Inflammatory macrophage treated with lipopolysaccharide for 1 hour (primary cell): ENCODE measurements at places on chromosomes 6 and 20.

DNA sequence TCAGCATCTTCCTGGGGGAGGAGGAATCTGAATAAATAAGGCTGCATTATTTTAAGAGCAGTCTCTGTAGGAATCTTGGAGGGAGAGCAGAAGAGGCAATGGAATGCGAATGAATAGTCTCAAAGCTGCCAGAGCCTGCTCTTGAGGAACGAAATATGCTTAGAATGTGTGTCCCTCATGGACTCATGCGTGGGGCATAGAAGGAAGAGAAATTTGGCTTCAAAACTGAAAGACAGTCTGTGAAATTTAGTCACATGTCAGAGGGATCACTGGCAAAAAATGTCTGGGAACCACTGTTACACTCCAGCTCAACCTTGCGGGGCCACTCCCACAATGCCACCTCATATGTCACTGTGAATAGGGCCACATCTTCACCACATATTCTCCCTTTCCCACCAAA lies 95.5 kb downstream of the GJA10 start:
- DNase-seq = no peak

DNA sequence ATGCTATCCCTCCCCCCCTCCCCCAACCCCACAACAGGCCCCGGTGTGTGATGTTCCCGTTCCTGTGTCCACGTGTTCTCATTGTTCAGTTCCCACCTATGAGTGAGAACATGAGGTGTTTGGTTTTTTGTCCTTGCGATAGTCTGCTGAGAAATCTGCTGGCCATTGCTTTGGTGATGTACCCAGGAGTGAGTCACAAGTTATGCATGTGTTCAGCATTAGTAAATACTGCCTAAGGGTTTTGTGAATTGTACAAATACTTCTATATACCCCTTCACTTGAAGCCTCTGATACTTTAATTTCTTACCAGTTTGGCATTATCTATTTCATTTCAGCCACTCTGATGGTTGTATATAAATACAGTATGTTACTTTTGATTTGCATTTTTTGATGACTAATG lies 711.3 kb upstream of the GJE1 start:
- DNase-seq = no peak

DNA sequence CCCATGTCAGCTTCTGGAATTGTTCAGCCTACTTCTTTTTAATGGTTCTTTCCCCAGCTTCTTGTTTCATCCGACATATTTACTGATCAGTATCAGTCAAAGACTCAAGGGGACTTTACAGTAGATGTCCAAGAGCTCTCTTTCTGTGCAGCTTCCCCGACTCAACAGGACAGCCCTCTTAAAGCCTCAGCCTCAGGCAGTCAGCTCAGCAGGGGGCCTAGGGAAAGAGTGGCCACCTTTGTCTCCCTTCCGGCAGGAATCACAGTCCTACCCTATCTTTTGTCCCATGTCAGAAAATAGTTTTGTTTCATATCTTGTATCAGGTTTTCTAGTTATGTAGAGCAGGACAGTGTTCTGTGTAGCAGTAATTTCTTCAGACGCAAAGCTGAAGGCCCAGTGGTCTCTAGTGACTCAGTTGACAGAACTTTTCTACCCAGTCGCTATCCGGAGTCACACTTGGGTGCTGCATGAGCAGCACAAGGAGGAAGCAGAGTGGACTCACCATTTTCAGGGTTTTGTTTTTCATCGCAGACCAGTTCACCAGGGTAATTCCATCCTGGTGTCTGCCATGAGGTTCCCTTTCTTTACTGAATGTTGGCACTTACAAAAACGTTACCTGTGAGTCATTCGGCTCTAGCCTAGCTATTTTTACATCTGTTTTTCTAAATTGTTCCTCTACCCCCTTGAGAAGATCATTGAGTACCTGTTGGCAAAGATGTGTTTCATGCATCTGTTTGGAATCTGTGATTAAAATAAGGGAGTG lies 47.7 kb downstream of the SPATA2 start:
- DNase-seq = no peak

- DNase-seq = no peak
These were observed 50.0 kb upstream of the ECI2 start for GRCh38 chr6:4185419-4185818.

DNA sequence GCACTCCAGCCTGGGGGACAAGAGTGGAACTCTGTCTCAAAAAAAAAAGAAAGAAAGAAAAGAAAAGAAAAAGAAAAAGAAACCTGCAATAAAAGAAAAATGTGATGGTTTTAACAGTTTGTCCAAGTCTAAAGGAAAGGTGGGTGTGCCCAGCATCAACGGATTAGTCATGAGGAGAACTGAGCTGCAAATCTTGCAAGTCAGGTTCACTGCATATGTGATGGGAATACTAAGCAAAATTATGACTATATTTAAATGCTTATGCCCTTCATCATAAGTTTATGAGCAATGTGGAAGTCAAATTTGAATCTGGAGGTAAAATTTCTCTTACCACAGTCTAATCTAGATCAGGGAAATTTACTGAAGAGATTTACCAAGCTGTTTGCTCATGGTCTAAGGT lies 13.1 kb upstream of the CDK19 start:
- DNase-seq = no peak
